ENCODE measurements at places on chromosomes 16 and 17.

DNA sequence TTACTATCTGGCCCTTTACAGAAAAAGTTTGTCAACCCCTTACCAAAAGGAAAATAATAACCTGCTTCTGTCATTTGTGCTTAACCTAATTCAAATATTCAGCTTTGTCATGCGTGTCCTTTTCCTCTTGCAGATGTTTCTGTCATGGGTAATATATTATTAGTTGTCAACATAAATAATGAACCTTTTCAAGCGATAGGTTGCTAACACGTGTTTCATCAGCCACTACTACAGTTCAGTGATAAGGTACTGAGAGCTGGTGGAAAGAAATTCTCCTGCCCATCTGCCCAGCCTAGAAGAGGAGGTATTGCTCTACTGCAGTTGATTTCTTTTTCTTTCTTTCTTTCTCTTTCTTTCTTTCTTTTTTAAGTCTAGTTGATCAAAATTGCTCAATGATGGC is 12.0 kb upstream of the SRSF1 start:
- no peak for DNase-seq

- DNase-seq = no peak
These were observed 33.9 kb upstream of the SEC14L1 start for GRCh38 chr17:77106874-77107358.

GRCh38 chr16:80893686-80894085 is 89.3 kb upstream of the CDYL2 start:
- DNase-seq = no peak

GRCh38 chr17:45785480-45786193 is 1.5 kb downstream of the CRHR1 start:
- DNase-seq = no peak

DNA sequence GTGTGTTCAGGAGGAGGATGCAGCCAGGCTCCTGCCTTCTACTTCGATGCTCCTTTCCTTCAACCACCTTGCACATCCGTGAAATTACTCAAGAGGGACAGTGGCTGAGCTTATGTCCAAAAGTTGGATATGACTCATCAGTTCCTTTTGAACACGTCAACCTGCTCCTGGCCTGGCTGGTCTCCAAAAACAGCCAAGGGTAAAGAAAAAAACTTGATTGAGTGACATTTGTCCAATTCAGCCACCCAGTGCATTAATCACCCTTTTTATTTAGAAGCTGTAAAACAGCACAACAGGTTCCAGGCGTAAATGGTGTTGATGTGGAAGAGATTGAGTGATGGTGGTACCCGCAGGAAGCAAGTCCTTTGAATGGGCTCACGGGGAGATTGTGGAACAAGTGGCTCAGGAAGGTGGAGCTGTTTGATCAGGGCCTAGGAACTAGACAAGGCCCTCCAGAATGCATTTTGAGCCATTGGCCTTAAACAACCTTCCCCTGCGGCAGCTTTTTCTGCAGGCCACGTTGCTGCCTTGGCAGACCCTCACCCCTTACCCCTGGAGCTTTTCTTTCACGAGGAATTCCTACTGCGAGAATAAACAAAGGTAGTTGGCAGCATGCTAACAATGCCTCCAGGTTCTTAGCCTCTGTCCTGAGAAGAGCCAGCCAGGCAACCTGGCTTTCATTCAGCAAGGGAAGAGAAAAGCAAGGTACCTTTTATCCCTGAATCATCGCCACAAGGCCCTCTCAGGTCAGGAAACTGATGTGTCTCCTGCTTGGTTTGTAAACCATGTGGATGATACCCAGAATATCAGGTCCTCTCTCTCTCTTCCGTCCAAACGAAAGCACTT is 173.3 kb upstream of the CACNG5 start:
- DNase-seq = no peak

DNA sequence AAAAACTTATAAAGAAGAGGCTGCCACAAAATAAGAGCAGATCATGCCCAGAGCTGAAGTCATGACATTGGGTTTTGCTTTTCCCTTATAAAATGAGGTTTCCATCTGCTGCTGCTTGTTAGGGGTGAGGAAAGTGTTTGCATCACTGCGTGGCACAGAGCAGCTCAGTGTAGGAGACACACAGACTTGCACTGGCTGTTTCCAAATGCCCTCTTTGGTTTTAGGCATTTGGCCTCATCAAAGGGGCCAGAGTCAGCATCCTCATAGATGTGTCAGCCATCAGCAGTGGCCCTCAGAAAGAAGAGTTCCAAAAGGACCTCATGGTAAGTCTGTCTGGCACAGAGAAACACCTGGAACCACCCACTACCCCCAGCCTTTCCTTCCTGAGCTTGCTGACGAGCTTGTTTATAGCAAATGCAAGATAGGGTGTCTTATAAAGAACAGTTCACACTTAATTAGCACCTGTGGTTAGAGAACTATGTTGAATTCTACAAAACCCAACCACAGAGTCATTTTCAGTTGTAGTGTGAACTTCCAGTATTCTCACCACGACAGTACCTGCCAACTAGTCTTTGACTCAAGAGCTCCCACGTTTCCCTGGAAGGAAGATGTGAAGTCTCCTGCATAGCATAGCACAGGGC is 17.0 kb downstream of the VWA3A start:
- no peak for DNase-seq

DNA sequence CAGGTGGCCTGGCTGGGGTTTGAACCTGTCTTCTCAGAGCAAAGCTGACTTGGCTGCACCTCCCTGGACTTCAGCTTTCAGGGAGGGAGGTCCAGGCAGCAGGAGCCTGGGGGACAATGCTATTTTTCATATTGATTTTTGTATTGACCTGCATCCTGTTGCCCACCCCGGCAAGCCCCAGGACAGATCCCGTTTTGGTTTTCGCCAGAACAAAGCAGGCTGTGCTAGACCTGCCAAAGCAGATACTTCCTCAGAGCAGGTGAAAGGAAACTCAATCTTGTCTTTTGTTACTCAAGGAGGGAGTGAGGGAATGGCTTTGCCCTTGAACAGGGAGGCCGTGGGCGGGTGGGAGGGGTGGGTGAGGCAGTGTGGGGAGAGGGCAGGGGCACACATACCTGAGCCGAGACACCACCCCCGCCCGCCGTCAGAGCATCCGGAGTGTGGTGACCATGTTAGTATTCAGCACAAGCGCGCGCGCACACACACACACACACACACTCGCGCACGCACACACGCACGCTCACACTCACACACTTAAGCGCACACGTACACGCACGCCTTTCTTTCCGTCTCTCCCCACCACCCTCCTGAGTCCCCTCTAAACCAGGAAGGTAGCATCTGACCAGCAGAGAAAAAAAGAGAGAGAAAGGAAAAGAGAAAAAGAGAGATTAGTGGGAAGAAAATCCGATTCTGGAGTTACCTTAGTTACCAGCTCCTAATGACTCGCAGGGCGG is 59.5 kb downstream of the RAI1 start:
- no peak for DNase-seq

DNA sequence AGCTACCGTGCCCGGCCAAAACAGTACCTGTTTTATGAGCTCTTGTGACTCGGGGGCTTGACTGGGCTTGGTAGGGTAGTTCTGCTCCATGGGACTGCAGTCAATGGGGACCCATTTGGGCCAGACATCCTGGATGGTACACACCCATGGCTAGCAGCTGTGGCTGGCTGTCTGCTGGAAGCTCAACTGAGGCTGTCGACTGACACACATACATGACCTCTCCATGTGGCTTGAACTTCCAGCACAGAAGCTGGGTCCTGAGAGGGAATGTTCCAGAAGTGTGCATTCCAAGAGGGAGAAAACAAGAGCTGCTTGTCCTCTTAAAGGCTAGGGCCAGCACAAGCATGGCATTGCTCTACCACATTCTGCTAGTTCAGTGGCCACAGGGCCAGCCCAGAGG is 14.9 kb upstream of the NKD1 start:
- DNase-seq = no peak

DNA sequence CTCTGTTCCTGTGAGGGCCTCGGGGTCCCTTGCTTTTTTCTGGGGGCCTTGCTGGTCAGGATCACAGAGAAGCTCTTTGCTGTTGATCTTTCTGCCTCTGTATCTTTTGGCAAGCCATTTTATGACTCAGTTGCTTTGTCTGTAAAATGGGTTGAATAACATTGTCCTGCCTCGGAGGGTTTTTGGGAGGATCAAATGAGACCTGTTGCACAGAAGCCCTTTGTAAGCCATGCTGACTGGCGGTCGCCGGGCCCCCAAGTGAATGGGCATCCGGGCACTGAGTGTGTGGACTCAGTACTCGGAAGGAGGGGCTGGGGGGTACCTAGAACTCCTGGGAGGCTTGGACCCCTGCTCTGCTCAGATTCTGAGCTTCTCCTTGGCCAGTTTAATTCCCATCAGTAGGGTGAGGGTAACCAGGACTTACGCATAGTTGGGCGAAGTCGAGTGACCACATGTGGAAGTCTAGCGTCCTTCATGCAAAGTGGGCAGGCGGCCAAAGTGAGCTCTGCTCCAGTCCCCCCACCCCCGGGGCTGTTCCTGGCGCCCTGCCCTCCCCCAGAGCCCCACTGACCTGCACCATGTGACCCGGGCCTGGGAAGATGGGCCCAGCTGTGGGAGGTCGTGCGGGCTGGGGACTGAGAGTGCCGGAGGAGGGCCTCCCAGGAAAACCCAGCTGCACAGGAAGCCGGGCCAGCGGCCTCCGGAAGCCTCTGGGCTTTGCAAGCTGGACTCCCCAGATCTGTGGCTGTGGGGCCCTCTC is 284.0 kb downstream of the SEC14L1 start:
- DNase-seq = no peak

DNA sequence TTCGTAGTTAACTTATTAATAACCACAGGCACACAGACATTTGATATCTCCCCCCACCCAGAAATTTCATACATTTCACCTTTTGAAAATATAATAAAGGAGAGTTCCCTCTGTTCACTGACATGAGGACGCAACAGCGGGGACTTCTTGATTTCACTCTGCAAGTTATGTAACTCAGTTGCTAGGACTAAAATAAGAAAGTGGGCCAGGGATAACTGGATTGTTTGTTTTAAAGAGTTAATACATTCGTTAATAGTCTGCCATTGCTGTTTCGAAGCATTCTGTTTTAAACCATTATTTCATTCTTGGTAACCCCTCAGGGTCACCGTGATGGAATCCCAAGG is 1.2 kb downstream of the RHOT1 start:
- no peak for DNase-seq

GRCh38 chr16:1771188-1771863 is at the start of gene NME3:
NME3 (minus strand) TSS chr16:1771543; CDS start chr16:1771534, 9 bp downstream.
- peak; percentile 73 for DNase-seq

GRCh38 chr17:68511254-68511670 is 968 bp upstream of the PRKAR1A start:
- DNase-seq = no peak

- DNase-seq = no peak
These were observed 800.2 kb downstream of the KCNJ2 start for GRCh38 chr17:70969521-70970034.

GRCh38 chr16:24775455-24775854 is 46.0 kb downstream of the TNRC6A start:
- no peak for DNase-seq

GRCh38 chr17:38349097-38349730 is 2.4 kb upstream of the SOCS7 start:
- peak; percentile 81 for DNase-seq

DNA sequence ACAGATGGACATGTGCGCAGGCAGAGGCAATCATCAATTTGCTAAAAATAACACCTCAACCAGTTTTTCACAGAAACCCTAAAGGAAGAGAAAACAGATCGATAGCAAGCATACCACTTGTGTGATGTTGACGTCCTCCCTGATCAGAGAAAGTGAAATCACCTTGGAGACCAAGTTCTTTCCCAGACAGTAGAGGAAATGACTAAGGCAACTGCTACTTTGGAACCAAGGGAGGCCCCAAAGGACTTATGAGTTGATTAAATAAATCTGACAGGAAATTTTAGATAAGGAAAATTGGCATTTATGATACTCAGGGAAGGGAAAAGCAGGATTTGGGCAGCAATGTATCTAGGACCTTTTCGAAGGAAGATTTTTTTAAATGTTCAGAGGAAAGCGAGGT is 267.1 kb upstream of the ASIC2 start:
- no peak for DNase-seq

DNA sequence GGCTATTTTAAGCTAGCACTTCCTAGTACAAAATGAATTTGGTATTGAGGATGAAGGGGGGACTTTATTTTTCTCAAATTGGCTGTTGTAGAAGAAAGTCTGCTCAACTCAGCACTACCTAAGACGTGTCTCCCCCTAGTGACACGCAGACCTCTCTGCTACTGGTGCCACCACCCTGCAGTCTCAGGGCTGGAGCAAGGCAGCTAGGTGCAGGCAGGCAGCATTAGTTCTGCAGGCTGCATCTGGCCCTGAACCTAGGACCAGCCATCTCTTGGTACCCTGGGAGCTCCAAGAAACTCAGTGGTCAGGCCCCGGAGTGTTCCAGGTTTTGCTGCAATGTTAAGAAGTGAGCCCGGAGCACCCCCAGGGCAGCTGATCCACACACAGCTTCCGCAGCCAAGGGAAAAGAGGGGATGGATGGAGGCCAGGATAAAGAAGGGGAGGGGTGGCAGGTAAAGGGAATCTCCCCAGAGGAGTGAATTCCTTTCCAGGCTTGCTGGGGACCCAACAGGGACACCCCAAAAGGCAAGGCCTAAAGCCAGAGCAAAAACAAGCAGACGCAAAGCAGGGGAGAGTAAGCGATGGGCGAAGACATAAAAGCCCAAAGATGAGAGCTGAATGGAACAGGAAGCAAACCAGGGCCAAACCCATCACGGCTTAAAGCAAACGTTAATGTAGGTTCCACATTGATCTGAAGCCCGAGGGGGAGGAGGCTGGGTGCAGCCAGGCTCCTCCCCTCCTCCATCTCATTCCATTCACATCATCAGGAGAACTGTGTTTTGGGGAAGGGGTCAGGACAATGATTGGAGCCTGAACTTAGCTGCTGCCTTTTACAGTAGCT is 200.5 kb downstream of the ZFHX3 start:
- no peak for DNase-seq

DNA sequence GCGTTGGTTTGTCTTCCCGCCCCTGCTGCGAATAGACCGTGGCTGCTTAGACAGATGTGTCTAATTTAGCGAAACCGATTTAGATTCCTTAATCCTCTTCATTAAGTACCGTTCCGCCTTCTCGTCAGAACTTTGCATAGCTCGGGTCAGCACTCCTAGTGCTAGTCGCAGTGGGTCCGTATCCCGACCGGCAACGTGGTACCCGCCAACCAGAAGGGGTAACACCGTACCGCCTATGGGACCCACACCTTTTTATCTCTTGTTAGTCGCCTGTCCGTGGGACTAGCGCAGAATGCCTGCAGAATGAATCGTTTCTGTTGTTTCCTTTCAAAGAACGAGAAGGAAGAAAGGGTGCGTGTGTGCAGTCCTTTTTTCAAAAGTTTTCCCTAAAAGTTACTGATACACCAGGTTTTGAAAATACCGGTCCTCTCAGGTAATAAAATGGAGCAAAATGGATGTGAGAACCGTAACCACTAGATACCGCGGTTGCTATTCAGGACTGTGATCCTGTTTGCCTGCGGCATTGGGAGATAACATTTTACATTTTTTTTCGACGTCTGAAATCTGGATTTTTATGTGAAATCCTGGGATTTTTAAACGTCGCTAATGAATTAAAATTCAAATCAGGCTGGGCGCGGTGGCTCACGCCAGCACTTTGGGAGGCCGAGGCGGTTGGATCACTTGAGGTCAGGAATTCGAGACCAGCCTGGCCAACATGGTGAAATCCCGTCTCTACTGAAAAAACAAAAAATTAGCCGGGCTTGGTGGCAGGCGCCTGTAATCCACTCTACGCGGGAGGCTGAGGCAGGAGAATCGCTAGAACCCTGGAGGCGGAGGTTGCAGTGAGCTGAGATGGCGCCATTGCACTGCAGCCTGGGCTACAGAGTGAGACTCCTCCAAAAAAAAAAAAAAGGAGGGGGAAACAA is 998 bp upstream of the SRSF1 start:
- DNase-seq = no peak

Data from activated T-cell treated with anti-CD3 and anti-CD28 coated beads for 24 hours (primary cell).